ENCODE measurements at places on chromosomes 1 and 21.
A peak's percentile ranks its signal among the peaks of the same experiment; 100 is the strongest.

GRCh38 chr1:248821101-248821500 lies 4.6 kb downstream of the SH3BP5L start:
- peak; percentile 60 for DNase-seq

DNA sequence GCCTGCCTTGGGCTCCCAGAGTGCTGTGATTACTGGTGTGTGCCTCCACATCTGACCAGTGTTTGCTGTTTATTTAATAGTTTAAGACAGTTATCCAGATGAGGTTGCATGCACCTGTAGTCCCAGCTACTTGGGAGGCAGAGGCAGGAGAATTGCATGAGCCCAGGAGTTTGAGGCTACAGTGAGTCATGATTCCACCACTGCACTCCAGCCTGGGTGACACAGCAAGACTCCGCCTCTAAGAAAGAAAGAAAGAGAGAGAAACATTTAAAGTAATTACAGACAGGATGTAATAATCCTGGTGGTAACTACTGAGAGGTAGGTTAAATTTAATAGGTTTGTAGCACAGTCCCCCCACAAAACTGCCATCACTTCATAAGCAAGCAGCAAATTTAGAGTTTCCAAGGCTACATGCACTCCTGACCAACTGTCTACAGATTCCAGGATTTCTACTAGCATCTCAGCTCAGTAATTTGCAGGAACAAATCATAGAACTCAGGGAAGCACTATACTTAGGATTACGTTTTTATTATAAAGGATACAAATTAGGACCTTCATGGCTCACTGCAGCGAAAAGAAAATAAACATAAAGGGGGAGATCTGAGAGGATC lies 89.6 kb downstream of the PKN2 start:
- peak; percentile 83 for DNase-seq

DNA sequence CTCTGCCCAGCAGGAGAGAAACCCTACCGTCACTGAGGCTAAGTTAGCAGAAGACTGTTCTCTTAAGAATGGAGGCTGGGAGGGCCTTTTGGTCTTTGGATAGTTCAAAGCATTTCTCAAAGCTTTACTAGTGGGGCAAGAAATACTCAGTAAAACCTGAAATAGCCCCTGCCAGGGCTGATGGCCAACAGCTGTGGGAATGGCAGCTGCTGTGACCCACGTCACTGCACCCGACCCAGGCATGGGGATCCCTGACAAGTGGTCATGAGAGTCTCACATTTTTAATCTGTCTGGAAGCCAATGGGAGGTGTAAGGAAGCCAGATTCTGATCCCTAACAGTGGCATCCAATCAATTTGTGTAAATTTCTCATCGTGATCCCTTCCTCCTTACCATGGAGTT lies 44.5 kb upstream of the ENAH start:
- DNase-seq = no peak

GRCh38 chr1:239348635-239349353 lies 37.6 kb upstream of the CHRM3 start:
- no peak for DNase-seq

GRCh38 chr1:52601519-52601918 lies 652 bp upstream of the GPX7 start:
- DNase-seq = no peak
